ENCODE measurements at places on chromosomes 5 and 9.

- no peak for DNase-seq
Measured at GRCh38 chr9:126366366-126367011, 39.9 kb downstream of the MVB12B start.

- DNase-seq = no peak
Measured at GRCh38 chr9:112065806-112066606, 109.1 kb downstream of the SUSD1 start.

DNA sequence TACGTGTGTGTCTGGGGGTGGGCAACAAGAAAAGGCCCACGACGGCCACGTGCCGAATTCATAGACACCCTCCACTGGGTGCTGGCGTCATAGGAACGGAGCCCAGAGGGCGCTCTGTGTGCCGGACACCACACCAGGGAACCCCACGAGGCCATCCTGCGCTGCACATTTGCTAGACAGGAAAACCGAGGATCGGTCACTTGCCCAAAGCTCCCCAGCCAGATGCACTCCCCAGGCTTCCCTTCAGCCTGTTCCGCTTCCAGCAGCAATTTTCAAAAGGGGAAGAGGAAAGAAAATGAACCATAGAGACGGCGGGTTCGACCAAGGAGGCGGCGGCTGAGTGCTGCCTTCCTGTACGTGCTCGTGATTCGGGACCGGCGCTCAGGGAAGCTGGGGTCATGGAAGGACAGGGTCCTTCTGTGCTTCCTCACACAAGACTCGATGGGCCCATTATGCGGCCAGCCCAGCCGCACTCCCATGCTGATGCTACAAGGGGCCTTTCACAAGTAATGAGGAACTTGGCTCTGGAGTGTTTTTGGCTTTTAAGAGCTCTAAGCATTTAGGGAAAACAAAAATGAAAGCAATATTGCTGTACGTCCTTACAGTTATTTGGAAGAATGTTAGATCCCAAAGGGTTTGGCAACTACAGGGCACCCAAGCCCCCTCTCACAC is 124.6 kb upstream of the SARDH start:
- no peak for DNase-seq

DNA sequence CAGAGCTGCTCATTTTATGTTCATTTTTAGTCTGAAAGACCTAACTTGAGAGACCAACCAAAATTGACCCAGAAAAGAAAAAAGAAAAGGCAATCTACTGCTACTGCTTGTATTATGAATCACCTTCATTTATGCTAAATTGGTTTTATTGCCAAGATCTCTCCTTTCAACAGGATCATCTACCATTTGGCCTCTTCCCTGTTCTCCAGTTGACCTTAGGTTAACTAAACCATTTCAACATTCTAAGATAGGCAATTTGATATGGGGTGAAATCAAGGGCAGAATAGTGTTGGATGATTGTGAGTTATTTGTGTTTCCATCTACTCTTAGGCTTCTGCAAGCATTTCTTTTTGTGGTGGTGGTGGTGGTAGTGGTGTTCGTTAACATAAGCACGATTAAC is 48.3 kb upstream of the POU4F3 start:
- no peak for DNase-seq

DNA sequence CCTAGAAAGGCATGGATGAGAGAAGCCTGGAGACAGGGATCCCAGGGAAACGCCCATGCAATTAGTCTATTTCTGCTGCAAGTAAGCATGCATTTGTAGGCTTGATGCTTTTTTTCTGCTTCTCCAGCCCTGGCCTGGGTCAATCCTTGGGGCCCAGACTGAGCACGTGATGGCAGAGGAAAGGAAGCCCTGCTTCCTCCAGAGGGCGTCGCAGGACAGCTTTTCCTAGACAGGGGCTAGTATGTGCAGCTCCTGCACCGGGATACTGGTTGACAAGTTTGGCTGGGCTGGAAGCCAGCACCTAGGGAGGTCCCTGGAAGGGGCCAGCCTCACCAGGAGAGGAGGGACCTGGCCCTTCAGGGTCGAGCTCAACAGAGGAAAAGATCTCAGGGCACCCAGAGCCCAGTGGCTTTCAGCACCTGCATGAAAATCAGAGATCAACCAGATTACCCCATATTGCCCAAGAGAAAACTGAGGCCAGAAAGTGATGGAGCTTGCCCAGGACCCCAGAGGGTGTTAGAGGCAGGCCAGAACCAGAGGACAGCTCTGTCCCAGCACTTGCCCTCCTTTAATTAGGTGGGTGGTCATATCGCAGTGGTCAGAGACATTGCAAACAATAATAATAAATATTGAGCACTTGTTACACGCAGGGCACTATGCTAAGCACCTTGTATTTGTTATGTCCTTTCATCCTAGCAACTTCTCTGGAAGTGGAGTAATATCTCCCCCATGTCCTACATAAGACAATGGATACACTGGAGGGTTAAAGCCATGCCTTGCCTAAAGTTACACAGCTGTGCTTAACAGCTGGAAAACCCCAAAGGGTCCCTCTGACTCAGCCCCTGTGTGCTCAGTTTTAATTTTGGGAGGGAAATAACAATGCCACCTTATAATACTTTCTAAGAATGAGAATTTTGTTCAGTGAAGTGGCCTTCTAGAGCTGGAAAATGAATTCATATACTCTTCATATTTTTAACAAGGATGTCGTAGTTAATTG is 67.1 kb downstream of the KLF4 start:
- peak; percentile 68 for DNase-seq

GRCh38 chr5:81925981-81926380 is 45.8 kb upstream of the ATG10 start:
- no peak for DNase-seq

DNA sequence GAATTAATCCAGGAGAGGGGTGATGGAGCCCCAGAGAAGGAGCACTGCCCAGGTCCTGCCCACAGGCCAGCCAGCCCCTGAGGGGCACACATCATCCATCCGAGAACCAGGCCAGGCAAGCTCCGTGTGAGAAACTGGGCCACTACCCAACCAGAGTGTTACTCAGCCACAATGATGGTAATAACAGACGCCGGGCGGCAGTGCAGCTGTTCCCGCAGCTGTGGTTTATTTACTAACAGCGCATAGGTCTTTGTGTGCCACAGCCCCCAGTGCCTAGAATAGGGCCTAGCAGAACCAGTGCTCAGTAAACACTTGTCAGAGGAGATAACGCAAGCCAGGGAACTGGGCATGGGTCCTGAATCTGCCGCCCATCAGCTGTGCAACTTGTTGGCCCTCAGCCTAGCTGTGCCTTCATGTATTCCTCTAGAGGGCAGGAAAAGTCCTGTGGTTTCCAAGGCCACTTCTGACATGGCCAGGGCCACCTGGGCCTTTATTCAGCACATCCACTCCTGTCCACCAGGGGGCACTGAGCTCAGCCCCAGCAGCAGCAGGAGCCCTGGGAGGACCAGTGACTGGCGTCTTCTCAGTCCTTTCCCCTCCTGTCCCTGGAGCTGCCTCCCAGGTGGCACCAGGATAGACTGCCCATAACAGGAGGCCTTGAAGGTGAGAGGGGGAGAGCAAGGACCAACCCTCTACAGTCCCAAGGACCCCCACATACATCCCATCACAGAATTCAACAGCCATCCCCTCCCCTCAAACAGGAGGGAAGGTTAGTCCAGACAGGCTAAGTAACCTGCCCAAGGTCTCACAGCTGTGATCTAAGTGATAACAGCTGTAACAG is 2.1 kb downstream of the MXD3 start:
- peak; percentile 44 for DNase-seq

- DNase-seq = no peak
Measured at GRCh38 chr5:95925939-95926338, 35.7 kb downstream of the ELL2 start.

DNA sequence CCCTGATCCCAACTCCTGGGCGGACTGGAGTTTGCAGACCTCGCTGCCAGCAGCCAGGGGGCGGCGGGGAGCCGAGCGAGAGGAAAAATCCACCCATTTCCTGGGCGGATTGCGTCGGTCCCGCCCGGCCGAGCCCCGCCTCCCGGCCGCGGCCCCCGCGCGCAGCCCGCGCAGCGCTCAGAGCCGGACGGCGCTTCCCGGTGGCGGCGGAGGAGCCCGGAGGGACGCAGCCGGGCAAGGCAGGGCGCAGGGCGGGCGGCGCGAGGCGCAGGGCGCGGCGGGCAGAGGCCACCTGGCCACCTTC is at the start of gene OLFM1:
Gene OLFM1, plus strand, starts transcription at position 180 of the 304 bp plus-strand sequence. CDS start 322 bp downstream, outside the sequence.
- peak; percentile 69 for DNase-seq

DNA sequence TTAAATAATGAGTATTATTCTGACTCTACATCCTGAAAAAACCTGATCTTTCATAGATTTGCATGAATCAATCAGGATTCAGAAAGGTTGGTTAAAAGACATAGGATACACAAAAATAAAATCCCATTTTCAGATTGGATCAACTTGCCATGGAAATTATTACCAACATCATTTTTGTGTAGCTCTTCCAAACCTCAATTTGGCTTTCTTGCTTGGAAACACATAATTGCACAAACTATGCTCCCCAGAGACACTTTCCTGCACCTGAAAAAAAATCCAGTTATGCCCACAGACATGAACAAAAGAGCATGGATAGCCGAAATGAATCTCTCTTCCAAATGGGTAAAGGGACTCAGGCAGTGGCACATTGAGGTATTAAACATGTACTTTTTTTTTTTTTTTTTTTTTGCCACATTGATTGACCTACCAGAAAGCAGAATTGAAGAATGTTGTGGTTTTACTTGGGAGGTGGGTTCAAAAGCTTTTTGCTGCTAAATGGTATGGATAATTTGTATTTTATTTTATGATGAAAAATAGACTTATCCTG is 135.4 kb upstream of the FBN2 start:
- no peak for DNase-seq

- no peak for DNase-seq
Measured at GRCh38 chr9:109258481-109259302, 62.2 kb downstream of the EPB41L4B start.

DNA sequence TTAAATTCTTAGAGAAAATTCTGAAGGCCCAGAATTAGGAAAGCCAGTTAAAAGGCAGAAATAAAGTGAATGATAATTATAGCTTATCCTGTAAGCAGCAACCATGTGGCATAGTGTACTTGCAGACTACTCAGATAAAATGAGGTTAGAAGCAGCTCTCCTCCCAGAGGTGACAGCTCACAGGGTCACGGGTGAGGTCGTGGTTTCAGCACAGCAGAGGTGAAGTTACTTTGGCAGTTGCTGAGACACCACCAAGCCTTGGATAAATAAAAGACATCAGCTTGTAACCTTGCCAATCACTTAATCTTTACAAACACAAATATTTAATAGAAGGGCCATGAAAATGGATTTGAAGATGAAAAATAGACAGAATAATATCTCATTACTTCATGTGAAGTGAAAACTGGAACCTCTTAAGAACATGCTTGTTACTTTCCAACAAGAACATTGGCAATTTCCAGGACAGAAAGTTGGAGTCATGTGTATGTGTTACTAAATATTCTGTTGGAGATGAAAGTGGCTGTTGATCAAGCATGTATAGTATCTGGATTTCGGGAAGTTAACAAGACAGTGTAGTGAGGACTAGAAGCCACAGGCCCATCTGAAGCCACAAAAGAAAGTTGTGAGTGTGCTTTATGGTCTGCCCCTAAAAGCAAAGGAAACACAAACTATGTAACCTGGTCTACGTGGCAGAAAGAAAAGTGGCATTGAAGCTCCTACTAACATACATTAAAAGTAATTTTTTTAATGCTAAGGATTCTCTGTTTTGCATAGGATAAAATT is 134.4 kb downstream of the ERCC6L2 start:
- no peak for DNase-seq

DNA sequence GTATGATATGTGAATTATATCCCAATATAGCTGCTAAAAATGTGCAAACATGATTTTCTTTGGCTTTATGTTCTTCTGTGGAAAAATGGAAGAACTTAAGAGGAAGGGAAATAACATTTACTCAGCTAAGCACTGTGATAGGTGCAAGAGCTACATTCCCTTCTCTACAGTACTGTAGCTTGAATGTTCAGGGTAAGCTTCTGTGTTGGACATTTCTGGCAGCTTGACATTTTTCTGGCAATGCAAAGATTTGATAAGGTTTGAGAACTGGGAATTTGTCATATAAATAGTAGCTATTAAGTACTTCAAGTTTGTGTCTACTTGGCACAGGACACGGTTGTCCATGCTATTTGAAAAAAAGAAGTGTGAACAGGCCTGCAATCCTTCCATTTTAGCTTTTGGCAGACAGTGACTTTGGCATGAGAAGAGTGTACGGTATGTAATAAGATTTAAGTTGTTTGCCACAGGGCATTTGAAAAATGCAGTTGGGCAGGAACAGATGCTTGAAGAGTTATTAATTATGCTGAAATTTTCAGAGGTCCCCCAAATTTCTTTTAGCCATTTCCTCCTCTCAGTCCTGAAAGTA is 77.6 kb downstream of the KIF4B start:
- DNase-seq = no peak

DNA sequence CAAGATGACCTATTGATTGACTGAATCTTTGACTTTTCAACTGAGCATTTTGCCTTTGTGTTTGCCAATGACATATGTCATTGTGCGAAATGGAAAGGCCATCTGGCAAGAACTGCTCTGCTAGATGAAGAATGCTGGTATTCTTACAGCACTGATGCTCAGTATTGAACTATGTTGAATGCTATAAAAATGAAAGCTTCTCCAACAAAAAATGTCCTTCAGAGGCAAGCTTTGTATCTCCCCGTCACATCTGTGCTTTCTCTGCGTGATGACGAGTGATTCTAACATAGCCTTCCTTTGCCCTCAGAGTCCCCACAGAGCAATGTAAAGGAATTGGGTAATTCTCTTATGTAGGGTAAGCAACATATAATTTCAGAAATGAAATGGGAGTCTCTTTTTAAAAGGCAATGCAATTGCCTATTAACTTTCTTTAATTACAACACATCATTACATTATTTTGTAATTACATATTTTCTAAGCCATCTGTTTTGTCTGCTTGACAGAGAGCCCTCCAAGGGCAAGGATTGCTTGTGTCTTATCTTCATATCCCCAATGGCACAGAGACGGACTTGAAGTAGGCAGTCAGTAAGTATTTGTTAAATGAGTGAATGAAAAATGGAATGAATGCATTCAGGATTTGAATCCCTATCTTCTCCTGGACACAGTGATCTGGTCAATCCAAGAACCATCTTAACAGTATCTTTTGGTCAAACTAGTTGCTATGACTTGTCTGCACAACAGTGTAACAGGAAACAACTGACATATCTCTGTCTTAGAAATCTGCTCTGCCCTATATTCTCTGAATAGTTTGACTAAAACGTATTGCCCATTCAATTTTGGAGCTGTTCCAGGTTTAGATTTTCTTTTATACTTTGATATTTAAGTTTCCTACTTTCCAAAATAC is 46.1 kb downstream of the ENC1 start:
- no peak for DNase-seq

DNA sequence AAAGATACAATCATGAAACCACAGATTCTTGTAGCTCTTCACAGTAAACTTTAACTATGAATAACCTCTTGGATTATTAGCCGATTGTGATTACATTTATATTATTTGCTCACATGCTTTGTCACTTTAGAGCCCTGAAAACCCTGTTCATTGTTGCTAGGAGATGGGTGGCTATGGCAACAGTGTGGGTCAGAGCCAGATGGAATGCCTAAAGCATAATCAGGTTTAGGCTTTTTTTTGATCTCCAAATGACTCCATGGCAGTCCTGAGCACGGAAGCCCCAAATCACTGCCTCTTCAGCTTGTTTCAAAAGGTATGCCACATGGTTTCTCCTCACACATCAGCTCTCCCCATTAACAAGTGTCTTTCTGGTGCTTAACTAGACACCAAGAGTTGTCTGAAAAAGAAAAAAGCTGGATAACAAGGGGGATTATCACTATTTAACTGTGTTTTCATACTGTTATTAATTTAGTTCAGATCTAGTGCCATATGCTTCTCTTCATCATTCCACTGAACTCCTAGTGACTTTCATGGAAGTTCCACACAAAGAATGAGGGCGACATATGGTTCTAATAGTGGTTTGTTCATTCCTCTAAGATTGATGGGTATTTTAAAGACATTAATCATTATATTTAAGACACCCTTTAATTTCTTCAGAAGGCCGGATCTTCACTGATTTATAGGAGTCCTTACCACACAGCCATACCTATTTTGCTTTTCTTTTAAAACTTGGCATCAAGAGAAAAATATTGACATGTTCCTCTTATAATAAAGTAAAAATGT is 88.8 kb upstream of the PAM start:
- peak; percentile 43 for DNase-seq

All from NCI-H1436 (cell line).